ENCODE measurements at places on chromosomes 11 and 22.
A peak's percentile ranks its signal among the peaks of the same experiment; 100 is the strongest.

DNA sequence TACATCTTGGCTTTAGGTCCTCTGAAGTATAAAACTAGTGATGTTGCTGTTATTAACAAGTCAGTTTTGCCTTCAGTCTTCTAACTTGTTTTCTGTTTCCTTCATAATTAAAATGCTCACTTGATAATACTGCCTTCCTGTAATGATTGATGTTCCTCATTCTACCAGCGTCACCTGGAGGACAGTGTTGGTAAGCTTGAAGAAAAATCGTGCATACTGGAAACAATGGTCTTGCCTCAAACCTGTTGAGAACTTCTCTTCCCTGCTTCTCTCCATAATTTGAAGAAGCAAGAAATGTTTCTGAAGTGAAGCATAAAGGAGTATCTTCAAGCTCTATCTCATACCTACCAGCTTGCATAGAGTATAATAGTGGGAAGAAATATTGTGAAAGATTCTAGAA lies 3.0 kb downstream of the YWHAH start:
- no peak for DNase-seq
- no peaks in the 10 kb centered on the region for H3K27me3 ChIP-seq
- H3K4me3 ChIP-seq, result no peak overlapping the region

DNA sequence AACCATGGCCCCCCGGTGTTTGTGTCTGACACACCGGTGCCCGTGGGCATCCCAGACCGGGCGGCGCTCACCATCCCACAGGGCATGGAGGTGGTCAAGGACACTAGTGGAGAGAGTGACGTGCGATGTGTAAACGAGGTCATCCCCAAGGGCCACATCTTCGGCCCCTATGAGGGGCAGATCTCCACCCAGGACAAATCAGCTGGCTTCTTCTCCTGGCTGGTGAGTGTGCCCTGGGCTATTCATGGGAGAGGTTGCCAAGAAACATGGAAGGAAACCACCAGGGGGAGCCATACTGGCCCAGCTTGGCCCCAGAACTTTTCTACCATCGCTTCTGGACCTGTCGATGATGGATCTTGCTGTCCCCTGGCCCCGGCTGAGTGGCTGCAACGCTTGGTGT lies 36.5 kb downstream of the PRDM11 start:
- peaks cover 33% of the 10 kb centered on the region for H3K4me1 ChIP-seq
- H3K36me3 ChIP-seq, result peaks cover 11% of the 10 kb centered on the region
- DNase-seq, result peak; percentile 65
- H3K4me3 ChIP-seq, result no peak overlapping the region

GRCh38 chr22:29079218-29079901 lies 6.5 kb downstream of the KREMEN1 start:
- DNase-seq, result no peak
- H3K27ac ChIP-seq, result no peak overlapping the region
- no peaks in the 10 kb centered on the region for H3K4me1 ChIP-seq
- no peak overlapping the region for H3K4me3 ChIP-seq

DNA sequence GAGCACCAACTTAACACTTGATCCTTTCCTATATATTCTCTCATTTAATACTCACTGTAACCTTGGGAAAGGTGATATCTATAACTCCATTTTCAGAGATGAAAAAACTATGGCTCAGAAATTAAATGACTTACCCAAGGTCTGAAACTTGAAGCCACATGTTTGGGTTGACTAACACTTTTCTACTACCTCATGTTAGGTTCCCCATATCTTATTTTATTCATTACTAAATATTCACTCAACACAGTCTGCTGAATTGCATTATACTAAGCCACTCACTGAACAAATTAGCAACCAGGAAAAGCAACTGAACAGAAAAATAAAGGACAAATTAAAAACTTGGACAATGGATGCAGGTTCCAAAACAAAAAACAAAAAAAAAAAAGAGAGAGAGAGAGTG lies 59.9 kb downstream of the FAM168A start:
- H3K36me3 ChIP-seq, result no peaks in the 10 kb centered on the region
- DNase-seq, result no peak
- peaks cover 9% of the 10 kb centered on the region for H3K4me1 ChIP-seq
- H3K27ac ChIP-seq, result no peak overlapping the region
- H3K4me3 ChIP-seq, result no peak overlapping the region

- no peak overlapping the region for H3K27ac ChIP-seq
- no peaks in the 10 kb centered on the region for H3K36me3 ChIP-seq
- no peak for DNase-seq
- H3K4me3 ChIP-seq, result no peak overlapping the region
- peaks cover 45% of the 10 kb centered on the region for H3K4me1 ChIP-seq
- H3K27me3 ChIP-seq, result no peaks in the 10 kb centered on the region
Measured at GRCh38 chr11:44816761-44817160, 90.0 kb downstream of the TSPAN18 start.

GRCh38 chr11:26916805-26917204 lies 77.1 kb upstream of the FIBIN start:
- no peak overlapping the region for H3K27ac ChIP-seq
- H3K4me3 ChIP-seq, result no peak overlapping the region
